ENCODE measurements at places on chromosomes 4 and X.

GRCh38 chrX:75781611-75782010 lies 3.4 kb downstream of the MAGEE2 start:
- no peak for DNase-seq

DNA sequence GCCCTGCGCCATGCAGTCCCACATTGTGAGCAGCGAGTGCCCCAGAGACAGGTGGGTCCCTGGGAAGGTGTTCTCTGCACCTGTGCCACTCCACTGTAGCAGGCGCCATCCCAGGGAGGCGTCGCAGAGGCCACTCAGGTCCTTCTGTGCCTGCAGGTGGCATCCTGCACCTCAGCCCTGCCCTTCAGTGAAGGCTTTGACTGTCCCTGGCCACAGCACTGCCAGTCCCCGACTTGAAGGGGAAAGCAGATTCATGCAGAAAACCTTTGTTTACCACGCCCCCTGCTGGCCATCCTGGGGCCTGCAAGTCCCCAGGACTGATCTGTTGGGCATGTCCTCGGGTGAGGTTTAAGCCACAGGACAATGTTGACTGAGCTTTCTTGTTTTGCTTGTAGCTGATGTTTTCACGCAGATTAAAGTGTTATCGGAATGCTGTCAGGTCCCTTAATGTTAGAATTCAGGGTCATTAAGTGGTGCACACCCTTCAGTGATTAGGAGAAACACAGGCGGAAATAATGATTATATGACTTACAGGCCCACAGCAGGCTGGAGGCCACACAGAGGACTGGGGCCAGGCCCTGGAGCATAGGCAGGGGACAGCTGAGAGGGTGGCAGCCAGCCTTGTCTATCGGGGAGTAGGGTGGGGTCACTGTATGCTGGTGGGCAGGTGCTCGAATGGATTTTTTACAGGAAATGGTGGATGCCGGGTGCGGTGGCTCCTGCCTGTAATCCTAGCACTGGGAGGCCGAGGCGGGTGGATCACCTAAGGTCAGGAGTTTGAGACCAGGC lies 5.0 kb downstream of the TACC3 start:
- DNase-seq, result peak; percentile 85

DNA sequence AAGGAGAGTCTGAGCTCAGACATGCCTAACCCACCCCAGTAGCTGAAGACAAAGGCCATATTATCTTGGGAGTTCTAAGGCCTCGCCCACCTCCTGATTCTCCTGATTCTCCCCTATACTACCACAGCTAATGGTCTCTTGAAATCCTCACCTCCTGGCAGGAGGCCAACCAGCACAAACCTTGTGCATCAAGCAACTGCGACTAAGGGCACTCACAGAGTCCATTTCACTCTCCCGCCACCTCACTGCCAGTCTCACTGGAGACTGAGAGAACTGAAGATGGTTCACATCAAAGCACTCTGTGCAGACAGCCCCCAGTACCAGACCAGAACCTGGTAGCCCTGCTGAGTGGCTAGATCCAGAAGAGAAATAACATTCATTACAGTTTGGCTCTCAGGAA lies 102.1 kb upstream of the KLF8 start:
- DNase-seq, result no peak

- peak; percentile 60 for DNase-seq
These were observed at the start of gene MAGED2 for GRCh38 chrX:54807524-54808108. Gene MAGED2, plus strand, starts transcription at chrX:54807745. Its CDS starts 1,587 bp downstream, at chrX:54809332.

- DNase-seq, result no peak
These were observed 364.5 kb downstream of the MAPK10 start for GRCh38 chr4:85995361-85995760.

DNA sequence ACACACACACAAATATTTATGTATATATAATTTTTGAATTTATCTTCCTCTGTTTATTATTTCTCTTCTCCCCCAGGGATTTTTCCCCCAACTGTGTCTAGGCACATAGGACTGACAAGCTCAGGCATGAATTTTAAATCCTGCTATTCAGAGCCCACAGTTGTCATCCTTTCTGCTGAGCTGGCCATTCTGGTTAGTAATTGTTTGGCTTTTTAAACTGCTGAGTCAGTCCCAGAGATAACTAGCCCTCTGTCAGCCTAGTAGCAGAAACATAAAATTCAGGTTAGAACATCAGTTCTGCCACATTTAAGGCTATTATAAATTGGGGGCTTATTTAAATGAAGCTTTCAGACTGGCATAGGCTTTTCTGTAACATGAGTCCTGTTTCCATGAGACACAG lies 151.7 kb upstream of the MAOA start:
- DNase-seq, result no peak

- DNase-seq, result no peak
These were observed 131.2 kb downstream of the SCFD2 start for GRCh38 chr4:53234669-53235068.

DNA sequence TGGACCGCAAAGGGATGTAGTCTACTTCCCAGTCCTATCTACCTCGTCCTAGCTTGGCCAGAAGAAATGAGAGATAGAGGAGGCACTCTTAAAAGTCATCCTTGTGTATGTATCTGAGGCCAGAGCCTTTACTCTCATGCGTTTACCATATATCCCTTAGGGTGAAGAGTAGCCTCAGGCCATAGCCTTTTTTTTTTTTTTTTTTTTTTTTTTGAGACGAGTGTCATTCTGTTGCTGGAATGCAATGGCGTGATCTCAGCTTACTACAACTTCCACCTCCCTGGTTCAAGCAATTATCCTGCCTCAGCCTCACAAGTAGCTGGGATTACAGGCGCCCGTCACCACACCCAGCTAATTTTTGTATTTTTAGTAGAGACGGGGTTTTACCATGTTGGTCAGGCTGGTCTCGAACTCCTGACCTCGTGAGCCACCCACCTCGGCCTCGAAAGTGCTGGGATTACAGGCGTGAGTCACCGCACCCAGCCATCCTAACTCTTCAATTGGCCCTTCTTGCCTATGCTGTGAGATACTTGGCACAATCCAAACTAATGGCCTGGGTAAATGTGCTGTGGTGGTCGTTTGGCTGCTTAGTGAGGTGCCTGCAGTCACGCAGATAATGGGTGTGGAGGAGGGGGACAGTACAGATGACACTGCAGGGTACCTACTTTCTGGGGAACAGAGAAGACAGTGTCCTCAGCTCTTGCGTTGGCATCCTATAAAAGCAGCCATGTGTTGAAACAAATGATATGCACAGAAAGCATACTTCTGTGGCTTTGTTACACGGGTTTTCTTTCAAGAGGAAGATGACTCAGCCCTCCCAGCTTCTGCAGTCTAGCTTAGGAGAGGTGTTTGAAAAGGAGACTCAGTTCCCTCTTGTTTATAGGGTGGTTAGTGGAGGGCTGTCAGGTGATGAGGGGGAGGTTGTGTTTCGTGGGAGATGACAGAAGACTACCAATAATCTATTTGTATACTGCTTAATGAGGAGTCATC lies 10.4 kb upstream of the DGAT2L6 start:
- DNase-seq, result no peak

GRCh38 chr4:15392053-15392805 lies 35.6 kb upstream of the C1QTNF7 start:
- no peak for DNase-seq

DNA sequence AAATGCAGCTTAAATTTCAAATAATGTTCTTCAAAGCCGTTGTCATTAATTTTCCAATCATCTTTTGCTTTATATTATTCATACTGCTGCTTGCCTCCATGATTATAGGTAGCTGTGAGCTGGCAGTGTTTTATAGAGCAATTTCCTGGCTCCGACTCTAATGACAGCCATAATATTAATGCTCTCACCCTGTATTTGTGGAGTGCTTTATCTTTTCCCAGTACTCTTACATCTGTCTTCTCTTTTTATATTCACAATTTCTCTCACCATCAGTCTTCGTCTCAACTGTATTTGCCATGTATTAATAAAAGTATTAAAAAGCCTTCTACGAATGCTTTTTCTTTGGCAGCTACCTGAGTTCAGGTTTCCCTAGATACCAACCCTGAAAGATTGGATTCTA lies 21.0 kb downstream of the ATXN3L start:
- DNase-seq, result no peak

DNA sequence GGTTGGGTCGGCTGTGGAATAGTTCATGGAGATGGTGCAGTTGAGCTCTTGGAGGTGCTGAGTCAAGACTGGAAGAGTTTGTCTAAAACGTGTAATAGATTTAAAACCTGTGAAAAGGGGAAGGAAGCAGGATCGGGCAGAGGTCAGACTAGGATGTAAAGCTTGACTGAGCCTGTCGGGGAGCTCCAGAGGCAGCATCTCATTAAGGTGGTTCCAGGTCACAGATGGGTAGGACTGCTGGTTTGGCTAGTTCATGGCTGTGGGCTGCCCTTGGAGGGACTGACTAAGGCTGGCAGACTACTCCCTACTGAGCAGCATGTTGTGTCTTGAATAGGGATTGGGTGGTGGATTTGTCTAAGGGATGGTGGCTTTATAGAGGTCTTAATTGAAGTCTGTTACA lies 28.4 kb upstream of the WDR1 start:
- DNase-seq, result no peak

DNA sequence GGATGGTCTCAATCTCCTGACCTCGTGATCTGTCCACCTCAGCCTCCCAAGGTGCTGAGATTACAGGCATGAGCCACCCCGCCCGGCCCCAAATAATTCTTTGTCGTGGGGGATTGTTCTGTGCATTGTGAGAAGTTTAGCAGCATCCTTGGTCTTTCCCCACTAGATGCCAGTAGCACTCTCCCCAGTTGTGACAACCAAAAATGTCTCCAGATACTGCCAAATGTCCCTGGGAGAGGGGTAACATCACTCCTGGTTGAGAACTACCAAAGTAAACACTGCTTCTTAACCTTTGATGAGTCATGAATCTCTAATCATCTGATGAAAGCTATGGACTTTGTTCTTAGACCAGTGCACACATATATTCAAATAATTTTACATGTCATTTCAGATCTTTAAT lies 90.7 kb upstream of the BRS3 start:
- DNase-seq, result no peak

GRCh38 chr4:119906277-119906676 lies 160.4 kb downstream of the MAD2L1 start:
- DNase-seq, result no peak

DNA sequence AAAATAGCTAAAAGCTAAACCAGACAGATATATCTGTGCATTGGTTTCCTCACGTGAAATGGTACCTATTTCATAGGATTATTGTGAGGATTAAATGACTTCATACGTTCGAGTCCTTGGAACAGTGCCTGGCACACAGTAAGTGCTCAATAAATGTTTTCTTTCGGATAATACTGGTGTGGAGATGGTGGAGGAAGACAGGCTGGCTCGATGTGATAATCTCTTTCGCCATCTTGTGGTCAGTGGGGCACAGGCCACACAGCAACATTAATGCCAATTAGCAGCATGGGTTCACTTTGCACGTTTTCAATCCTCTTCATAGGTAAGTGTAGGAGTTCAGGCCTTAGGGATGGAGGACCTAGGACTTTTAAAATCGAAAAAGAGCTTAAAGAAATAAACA lies 9.3 kb downstream of the PAGE4 start:
- DNase-seq, result no peak

GRCh38 chrX:129145385-129145784 lies 377.9 kb downstream of the SMARCA1 start:
- DNase-seq, result no peak

GRCh38 chrX:19840899-19841648 lies 46.3 kb downstream of the SH3KBP1 start:
- DNase-seq, result peak; percentile 76

GRCh38 chr4:70940134-70940533 lies 38.0 kb downstream of the MOB1B start:
- no peak for DNase-seq

DNA sequence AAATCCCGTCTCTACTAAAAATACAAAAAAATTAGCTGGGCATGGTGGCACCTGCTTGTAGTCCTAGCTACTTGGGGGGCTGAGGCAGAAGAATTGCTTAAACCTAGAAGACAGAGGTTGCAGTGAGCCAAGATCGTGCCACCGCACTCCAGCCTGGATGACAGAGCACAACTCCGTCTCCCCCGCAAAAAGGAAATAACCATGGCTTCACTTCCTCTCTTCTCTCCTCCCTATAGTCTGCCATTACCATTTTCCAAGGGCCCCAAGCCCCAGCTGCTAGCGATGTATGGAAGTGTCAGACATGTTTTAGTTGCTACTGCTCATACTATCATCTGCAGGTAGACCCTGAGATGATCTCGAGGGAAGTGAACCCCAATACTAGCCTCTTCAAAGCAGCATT lies 177.3 kb upstream of the FAM9B start:
- DNase-seq, result no peak

GRCh38 chr4:6502147-6502546 lies 29.7 kb upstream of the PPP2R2C start:
- DNase-seq, result no peak

DNA sequence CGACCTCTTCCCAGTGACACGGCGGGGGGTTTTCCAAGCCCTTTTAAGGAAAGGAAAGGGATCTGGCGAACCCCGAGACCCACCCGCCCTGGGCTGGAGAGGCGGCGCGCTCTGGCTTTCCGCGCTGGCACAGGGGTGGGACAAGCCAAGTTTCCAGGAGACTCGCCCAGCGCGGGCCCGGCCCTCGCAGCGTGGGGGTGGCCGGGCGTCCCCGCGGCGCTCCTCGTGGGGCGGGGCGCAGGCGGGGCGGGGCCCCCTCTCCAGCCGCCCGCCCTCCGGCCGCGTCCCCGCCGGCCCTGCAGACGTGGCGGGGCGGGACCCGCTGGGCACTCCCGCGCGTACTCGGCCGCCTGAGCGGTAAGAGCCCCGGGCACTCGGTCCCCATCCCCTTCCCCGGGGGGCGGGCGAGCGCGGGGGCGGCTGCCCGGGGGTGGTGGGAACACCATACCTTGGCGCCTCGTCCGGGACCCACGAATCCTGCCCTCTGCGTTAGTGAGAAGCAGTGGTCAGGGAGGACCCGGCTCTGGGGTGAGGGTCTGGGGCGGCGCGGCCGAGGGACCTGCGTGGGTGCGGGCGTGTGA lies at the start of gene FAM114A1:
Gene FAM114A1, plus strand, starts transcription at position 329 of the 581 bp plus-strand sequence. CDS start 10,273 bp downstream, outside the sequence.
- no peak for DNase-seq

DNA sequence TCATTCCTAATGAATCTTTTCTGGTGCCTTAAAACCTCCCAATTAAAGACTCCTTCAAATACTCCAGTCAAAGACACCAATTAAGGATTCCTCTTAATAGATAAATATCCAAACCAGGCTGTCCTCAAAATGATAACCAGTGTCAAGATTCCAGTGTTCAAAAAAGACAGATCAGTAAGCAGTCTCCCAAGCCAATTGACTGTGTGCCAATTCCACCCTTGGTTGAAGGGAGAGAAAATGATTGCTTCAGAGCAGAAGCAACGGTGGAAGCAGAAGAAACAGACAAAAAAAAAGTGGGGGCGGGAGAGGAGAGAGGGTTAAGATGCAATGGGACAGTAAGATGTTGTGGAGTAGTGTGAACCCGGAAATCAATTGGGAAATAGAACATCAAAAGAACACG lies 216.0 kb upstream of the FTHL17 start:
- DNase-seq, result no peak

- no peak for DNase-seq
These were observed 96.1 kb downstream of the FRYL start for GRCh38 chr4:48683784-48684666.

All from DND-41 (cell line).